T-helper 2 cell treated with Interferon-gamma antibody and Interleukin-4, amounts not matched to agents 5 μg/mL and 100 μg/mL, for 36 hours (primary cell): ENCODE measurements at places on chromosomes 12 and 14.

- no peaks in the 10 kb centered on the region for H3K27me3 ChIP-seq
- no peak for DNase-seq
- H3K4me1 ChIP-seq: no peaks in the 10 kb centered on the region
- no peak overlapping the region for H3K4me3 ChIP-seq
- peaks cover 12% of the 10 kb centered on the region for H3K36me3 ChIP-seq
These were observed 33.8 kb downstream of the TOGARAM1 start for GRCh38 chr14:44995770-44996294.

GRCh38 chr14:24289649-24290280 lies 9.8 kb downstream of the DHRS1 start:
- peaks cover 26% of the 10 kb centered on the region for H3K36me3 ChIP-seq
- H3K4me1 ChIP-seq: peaks cover 7% of the 10 kb centered on the region

DNA sequence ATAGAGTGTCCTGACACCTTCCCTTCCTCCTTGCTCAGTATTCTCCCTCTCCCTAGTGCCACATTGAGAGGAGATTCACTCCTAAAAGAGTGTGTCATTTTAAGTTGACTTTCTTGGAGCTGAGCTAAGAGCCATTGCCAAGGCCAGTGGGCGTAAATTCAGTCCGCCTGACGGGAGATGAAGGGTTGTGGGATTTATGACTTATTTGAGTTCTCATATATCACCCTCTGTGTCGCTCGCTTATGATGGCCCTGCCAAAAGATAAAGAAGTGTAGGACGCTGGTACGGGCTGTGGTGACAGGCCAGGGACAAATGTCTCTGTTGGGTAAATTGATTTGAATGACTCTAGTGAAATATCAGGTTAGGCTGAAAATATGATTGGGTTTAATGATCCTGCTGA lies 867.4 kb downstream of the NRXN3 start:
- no peaks in the 10 kb centered on the region for H3K4me1 ChIP-seq
- H3K36me3 ChIP-seq: no peaks in the 10 kb centered on the region
- H3K4me3 ChIP-seq: no peak overlapping the region
- H3K27me3 ChIP-seq: no peaks in the 10 kb centered on the region

GRCh38 chr14:95294834-95295599 lies 24.7 kb downstream of the CLMN start:
- no peak for DNase-seq
- peaks cover 25% of the 10 kb centered on the region for H3K27me3 ChIP-seq
- H3K4me3 ChIP-seq: no peak overlapping the region
- no peak overlapping the region for H3K27ac ChIP-seq
- no peaks in the 10 kb centered on the region for H3K36me3 ChIP-seq
- no peaks in the 10 kb centered on the region for H3K4me1 ChIP-seq

DNA sequence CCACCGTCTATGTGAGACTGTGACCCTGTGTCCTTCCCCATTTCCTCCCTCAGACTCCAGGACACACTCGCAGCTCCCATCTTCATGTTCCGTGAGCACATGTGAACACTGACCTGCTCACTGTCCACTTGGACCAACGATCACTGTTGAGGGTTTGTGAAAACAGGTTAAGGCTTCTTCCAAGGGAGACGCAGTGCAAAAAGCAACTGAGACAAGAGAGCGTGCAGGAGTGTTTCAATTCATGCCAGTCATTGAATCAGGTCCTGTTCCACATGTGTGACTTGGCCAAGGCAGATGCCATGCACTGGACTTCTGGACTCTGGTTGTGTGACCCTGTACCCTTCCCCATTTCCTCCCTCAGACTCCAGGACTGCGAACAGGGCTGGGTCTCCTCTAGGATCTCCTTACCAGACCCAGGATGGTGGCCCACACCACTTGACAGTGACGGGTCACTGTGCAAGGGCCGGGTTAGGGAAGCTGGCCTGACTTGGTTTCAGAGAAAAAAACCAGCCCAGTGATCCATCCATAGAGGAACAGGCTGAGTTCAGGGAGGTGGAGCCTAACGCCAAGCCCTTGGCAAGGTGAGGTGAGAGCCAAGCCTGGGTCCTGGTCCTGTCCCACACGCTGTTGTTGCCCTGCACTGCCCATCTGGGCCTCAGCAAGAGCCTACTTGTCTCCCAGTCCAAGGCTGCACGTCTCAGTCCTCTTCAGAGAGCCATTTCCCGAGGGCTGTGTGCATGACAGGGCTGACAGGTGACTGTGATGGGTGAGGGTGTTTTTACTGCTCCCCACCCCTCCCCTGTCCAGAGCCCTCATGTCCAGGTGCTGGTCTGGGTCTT lies 5.7 kb upstream of the KRT5 start:
- H3K4me3 ChIP-seq: no peak overlapping the region
- H3K4me1 ChIP-seq: peaks cover 4% of the 10 kb centered on the region

- no peak for DNase-seq
- H3K4me1 ChIP-seq: no peaks in the 10 kb centered on the region
- H3K27me3 ChIP-seq: no peaks in the 10 kb centered on the region
- H3K36me3 ChIP-seq: no peaks in the 10 kb centered on the region
These were observed 111.2 kb downstream of the LRRK2 start for GRCh38 chr12:40335991-40336390.

- no peaks in the 10 kb centered on the region for H3K36me3 ChIP-seq
- no peak for DNase-seq
- peaks cover 14% of the 10 kb centered on the region for H3K4me1 ChIP-seq
- peak overlapping the region; percentile 20 for H3K27ac ChIP-seq
- peaks cover 11% of the 10 kb centered on the region for H3K27me3 ChIP-seq
These were observed 10.3 kb upstream of the KRT2 start for GRCh38 chr12:52662093-52662917.

- no peak overlapping the region for H3K4me3 ChIP-seq
- H3K27me3 ChIP-seq: no peaks in the 10 kb centered on the region
- peaks cover 12% of the 10 kb centered on the region for H3K36me3 ChIP-seq
- H3K27ac ChIP-seq: peak overlapping the region; percentile 55
- no peak for DNase-seq
These were observed 29.1 kb upstream of the SOS2 start for GRCh38 chr14:50260511-50260910.

- H3K27me3 ChIP-seq: peaks cover 28% of the 10 kb centered on the region
- H3K4me3 ChIP-seq: no peak overlapping the region
- H3K4me1 ChIP-seq: peaks cover 8% of the 10 kb centered on the region
- DNase-seq: no peak
- no peak overlapping the region for H3K27ac ChIP-seq
- no peaks in the 10 kb centered on the region for H3K36me3 ChIP-seq
These were observed 195.6 kb upstream of the KRR1 start for GRCh38 chr12:75706786-75707605.

- H3K4me3 ChIP-seq: peak overlapping the region; percentile 57
- H3K4me1 ChIP-seq: peaks cover 47% of the 10 kb centered on the region
- peak; percentile 69 for DNase-seq
- no peak overlapping the region for H3K27ac ChIP-seq
These were observed 6.3 kb downstream of the DHH start for GRCh38 chr12:49088150-49088931.

GRCh38 chr14:32998433-32998832 lies 59.8 kb downstream of the NPAS3 start:
- H3K4me3 ChIP-seq: no peak overlapping the region
- no peaks in the 10 kb centered on the region for H3K36me3 ChIP-seq
- no peaks in the 10 kb centered on the region for H3K27me3 ChIP-seq
- H3K4me1 ChIP-seq: no peaks in the 10 kb centered on the region
- no peak overlapping the region for H3K27ac ChIP-seq
